SHP77 (cell line): ENCODE measurements at places on chromosomes 5 and 9.
A peak's percentile ranks its signal among the peaks of the same experiment; 100 is the strongest.

GRCh38 chr5:18370531-18370930, 736.3 kb downstream of the TAF11L14 start:
- no peak for DNase-seq

- DNase-seq, result no peak
Observed at GRCh38 chr5:133316346-133317343, 264.8 kb downstream of the HSPA4 start.

GRCh38 chr5:42810834-42811590, 680 bp downstream of the SELENOP start:
- DNase-seq, result no peak

GRCh38 chr9:134315716-134316448, 10.4 kb upstream of the RXRA start:
- no peak for DNase-seq

DNA sequence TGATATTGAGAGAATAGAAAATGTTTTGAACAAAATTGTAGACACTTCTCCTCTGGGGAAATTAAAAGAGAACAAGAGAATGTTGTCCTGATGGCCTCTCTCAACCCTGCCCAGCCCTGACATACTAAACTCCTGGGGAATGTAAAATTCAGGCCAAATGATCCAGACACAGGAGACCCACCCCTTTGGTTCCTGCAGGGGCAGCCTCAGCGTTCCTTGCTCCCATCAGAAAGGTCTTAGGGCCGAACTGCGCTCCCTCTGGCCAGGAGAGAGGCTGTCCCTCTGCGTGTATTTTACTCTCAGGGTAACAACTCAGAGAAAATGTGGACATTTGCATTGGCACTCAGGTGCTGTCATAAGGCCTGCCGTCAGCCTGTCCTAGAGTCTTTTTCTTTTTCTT, 616.3 kb upstream of the KLF4 start:
- no peak for DNase-seq

GRCh38 chr5:77129391-77129990, 42.4 kb upstream of the ZBED3 start:
- DNase-seq, result peak; percentile 8

DNA sequence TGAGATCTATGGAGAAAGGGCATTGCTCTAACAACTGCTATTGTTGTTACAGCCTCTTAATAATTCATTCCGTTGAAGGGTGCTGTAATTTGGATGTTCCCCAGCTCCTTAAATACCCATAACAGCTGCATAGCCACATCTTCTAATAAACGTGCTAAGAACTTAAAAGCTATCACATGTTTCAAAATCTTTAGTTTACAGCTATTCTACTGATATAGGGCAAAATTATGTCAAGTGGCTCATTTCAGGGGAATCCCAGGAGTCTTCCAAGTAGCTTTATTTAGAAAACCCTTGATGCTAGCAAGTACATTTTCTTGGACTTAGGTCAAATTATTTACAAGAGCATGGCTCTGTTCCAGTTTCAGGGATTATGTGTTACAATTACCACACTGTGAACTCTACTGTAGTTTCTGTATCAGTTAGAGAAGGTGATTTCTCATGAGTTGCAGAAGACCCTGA, 990.4 kb upstream of the ACO1 start:
- no peak for DNase-seq

- no peak for DNase-seq
Observed at GRCh38 chr5:85397451-85397850, 1012.8 kb upstream of the EDIL3 start.

DNA sequence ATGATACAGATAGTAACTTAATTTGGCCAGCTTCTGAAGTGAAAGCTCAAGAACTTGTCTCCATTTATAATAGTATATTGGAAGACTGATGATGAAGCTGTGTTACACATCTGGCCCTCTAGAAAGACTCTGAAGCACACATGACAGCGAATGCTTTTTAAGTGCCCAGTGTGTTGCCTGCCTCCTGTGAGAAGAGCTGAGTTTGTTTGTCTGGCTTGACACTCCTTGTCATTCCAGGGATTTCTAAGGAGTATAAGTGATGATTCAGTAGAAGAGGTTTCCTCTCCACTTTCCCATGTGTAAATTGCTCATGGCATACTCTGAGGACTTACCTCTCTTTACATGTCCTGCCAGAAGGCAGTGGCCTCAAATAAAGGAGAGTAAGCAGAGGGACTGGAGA, 30.4 kb upstream of the LRRTM2 start:
- DNase-seq, result no peak

GRCh38 chr5:59418808-59419207, 474.7 kb downstream of the PDE4D start:
- DNase-seq, result no peak

DNA sequence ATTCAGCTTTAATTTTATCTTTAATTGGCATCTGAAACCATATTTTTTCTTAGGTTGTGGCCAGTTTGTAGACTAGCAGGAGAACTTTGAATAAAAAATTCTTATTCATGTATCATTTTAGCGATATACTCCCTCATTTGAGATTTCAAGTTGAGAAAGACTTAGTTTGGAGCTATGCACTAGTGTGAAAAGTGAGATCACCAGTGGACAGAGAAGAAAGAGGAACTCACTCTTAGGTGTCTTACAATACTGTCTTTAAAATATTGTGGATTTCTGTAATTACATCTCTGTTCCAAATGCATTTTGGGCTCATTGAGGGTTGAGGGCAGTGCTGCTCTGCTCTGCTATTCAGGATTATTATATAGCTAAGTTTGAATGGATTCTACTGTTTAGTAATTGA, 54.7 kb downstream of the NAA35 start:
- DNase-seq, result no peak

GRCh38 chr9:69697475-69697874, 25.3 kb upstream of the APBA1 start:
- no peak for DNase-seq

DNA sequence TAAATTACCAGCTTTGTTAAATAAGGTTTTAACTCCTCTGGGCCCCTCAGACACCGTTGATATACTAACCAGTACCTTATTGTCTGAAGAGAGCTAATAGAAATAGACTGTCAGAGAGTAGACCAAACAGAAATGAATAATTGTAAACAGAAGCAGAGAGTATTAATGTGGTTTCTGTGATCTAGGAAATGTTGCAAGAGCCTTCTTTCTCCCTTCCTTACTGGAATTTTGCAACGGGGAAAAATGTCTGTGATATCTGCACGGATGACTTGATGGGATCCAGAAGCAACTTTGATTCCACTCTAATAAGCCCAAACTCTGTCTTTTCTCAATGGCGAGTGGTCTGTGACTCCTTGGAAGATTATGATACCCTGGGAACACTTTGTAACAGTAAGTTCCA, 5.1 kb downstream of the TYRP1 start:
- DNase-seq, result no peak
